ENCODE measurements at places on chromosomes 3 and 15. TPM values are rescaled to one million over a fixed set of nuclear protein-coding genes. Genes with fewer than 3 reads are reported as not detected.
A peak's percentile ranks its signal among the peaks of the same experiment; 100 is the strongest.

- no peak for DNase-seq
These were observed 813.1 kb downstream of the NAALADL2 start for GRCh38 chr3:175672119-175672689.

DNA sequence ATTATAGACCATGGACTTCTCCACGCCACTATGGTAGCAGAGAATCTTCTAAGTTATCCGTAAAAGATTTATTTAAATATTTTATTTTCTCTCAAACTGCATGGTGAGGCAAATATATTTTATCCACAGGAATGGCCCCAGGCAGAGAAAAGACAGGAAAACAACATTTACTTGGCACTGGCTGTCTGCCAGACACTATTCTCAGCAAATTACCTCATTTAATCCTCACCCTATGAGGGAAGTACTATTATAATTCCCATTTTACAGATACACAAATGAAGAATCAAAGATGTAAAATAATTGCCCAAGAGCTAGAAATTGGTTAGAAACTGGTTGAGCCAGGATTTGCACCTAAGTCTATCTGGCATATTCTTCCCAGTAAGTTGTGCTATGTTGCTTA, 361.4 kb upstream of the IL12A start:
- no peak for DNase-seq

GRCh38 chr3:142418926-142419592, 28.8 kb downstream of the XRN1 start:
- no peak for DNase-seq

DNA sequence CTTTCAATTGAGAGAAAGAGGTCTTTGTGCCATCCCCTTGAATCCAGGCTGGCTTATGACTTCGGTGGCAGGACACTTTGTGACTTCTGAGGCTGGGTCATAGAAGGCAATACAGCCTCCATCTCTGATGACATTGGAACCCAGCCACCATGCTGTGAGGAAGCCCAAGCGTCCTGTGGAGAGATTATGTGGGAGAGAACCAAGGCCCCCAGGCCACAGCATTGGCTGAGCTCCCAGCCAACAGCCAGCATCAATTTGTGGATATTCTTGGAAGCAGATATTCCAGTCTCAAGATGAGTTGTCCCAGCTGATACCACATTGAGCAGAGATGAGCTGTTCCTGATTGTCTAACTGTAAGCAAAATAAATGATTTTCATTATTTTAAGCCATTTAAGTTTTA, 12.7 kb upstream of the XIRP1 start:
- DNase-seq = no peak

DNA sequence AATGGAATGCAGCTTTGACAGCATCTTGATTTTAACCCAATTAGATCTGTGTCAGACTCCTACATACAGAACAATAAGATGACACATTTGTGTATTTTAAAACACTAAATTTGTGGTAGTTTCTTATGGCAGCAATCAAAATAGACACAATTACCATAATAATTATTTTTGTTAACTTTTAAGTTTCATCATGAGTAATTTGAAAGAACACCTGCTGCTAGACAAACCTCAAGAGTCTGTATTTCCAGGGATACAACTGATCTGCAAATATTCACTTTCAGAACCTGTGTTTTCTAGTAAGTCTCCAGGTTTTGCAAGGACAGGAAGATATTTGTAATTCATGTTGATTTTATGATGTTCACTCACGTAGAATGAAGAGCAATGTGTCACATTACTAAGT, 736.8 kb downstream of the DIPK2A start:
- DNase-seq = no peak

Gene ZNF662
- total RNA-seq = 6.0 TPM

GRCh38 chr3:170506556-170506955, 79.3 kb downstream of the SLC7A14 start:
- no peak for DNase-seq

DNA sequence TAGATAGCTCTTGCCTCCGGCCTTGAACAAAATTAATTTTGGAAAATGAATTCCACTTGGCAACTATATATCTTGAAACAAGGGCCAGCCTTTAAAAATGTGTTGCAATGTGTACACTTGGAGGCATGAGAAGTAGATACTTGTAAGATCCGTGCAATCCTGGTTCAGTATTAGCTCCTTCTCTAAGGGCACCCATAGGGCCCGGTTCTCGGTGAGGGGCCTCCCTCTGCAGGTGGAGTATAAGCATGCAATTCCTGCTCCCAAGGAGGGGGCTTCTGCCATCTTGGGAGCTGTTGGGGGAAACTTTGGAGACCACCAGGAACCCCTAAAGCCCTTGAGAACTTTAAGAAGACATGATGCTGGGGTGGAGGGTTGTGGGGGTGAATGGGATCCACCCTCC, 388.7 kb upstream of the RGMA start:
- DNase-seq = no peak

GRCh38 chr3:33391255-33391995, 48.8 kb downstream of the UBP1 start:
- DNase-seq = no peak

DNA sequence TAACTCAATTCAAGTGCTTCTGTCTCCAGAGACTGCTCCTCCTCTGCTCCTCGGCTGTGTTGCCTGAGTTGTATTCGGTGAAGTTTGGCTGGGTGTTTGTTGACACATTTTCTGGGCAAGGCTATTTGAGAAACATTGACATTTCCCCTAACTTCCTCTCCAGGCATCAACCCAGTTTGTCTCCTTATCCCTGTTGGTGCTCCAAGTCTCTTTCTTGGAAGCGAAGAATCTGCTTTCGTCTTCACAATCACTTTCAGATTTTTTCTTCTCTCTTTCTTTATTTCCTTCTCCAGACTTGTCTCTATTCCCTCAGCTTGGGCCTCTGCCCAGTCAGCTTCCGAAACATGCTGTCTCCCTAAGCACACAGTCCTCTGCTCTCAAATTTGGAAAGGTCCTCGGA, 84.7 kb downstream of the ETV5 start:
- no peak for DNase-seq

DNA sequence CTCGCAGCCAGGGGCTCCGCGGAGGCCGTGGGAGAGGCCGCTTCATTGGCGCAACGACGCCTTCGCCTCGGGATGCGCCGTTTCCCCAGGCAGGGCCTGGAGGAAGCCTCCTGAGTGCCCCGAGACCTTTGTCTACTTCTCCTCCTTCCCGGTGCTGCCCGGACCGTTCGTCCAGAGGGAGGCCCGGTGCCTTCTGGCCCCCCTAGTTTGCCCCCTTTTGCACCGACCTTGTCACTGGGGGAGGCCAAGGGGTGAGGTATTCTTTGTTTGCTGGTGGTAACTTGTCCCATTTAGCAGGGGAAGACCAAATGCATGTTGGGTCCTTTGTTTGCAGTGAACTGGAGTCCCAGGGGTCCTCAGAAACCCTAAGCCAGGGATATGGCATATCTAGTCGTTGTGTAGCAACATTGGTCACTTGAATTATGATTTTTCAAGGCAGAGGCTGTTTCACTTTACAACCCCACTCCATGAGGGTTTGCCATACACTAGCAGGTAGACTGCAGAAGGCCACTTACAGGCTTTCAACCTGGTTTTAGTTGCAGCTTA, 615 bp downstream of the DHX30 start:
- no peak for DNase-seq

DNA sequence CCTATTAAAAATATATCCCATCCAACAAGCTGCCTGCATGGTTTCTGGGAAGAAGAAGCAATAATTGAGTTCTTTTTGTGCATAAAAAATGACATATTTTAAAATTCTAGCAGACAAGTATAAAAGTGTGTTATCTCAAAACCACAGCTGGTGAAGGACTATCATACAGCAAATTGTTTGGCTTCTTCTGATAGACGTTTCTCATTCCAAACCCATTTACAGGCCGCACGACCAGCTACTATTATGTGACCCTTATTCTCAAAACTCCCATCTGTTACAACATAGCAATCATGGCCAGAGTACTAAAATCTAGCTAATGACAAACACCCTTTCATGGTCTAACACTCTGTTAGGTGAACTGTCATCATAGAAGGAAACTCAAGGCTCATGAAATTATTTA, 21.7 kb downstream of the ETFA start:
- no peak for DNase-seq

- DNase-seq = peak; percentile 57
These were observed 48.4 kb downstream of the CHAC1 start for GRCh38 chr15:41001524-41002214.

DNA sequence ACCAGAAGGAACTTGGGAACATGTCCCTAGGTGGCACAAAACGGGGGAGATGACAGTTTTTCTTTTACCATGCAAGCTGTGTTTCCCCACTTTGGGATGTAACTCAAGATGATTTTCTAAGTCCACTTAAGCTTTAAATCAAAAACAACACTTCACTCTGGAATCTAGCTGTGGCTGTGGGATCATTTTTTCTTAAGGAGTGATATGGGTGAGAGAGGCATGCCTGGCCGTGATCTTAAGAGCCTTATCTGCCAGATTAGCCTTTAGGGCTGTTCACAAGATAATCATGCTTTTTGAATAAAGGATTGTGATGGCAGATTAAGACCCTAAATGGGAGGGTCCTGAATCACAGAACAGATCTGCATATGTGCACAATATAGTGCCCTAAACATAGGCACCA, 384.8 kb upstream of the SEMA6D start:
- no peak for DNase-seq

Gene ATP13A4
- total RNA-seq = 5.6 TPM

Gene POLQ
- 0.79 TPM for total RNA-seq

DNA sequence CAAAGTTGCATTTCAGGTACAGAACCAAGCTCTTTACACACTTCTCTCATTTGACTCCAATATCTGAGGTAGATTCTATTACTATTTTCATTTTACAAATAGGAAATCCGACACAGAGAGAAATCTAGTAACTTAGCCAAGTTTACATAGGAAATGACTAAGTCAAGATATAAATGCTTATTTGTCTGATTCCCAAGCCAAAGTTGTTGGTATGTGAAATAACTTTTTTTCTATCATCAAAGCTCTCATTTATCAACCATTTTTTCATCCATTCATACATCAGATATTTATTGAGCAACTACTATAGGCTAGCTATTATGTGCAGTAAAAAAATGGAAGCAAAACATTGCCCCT, 89.2 kb upstream of the MITF start:
- DNase-seq = no peak
